Epithelial cell of alveolus of lung (primary cell): ENCODE measurements at places on chromosomes 4 and X. TPM values are rescaled to one million over a fixed set of nuclear protein-coding genes. Genes with fewer than 3 reads are reported as not detected.

NKX1-1 gene
- total RNA-seq: not detected in 2 replicates

HELT gene
- total RNA-seq: not detected in 2 replicates

GPR143 gene
- total RNA-seq: 3.6 TPM in 1 of 2 replicates, not detected in the other

SPATA18 gene
- total RNA-seq: 5.9 and 6.9 TPM in 2 replicates

PRR32 gene
- not detected in 2 replicates for total RNA-seq

L1CAM gene
- total RNA-seq: 0.56 and 1.8 TPM in 2 replicates

FAM47A gene
- not detected in 2 replicates for total RNA-seq

CXCL3 gene
- total RNA-seq: 6.5 and 66.3 TPM in 2 replicates

PLS3 gene
- 64.3 and 129 TPM in 2 replicates for total RNA-seq

ALAS2 gene
- total RNA-seq: not detected in 2 replicates

SULT1B1 gene
- 0.52 and 1.0 TPM in 2 replicates for total RNA-seq

AMBN gene
- total RNA-seq: not detected in 2 replicates

SMR3B gene
- not detected in 2 replicates for total RNA-seq

POLN gene
- total RNA-seq: 0.65 and 0.96 TPM in 2 replicates

MEPE gene
- total RNA-seq: not detected in 2 replicates

LDOC1 gene
- 13.3 and 16.7 TPM in 2 replicates for total RNA-seq

SOX3 gene
- total RNA-seq: not detected in 2 replicates

DMP1 gene
- total RNA-seq: not detected in 2 replicates

ZNF674 gene
- 1.8 and 3.0 TPM in 2 replicates for total RNA-seq

TMEM144 gene
- total RNA-seq: 1.0 and 2.3 TPM in 2 replicates

PDZD11 gene
- 45.1 and 67.9 TPM in 2 replicates for total RNA-seq

ETNPPL gene
- not detected in 2 replicates for total RNA-seq

AADAT gene
- total RNA-seq: 7.5 TPM in 2 replicates

TBC1D8B gene
- total RNA-seq: 9.3 and 10.0 TPM in 2 replicates

ZNF182 gene
- 1.6 and 4.8 TPM in 2 replicates for total RNA-seq

EFHC2 gene
- 1.2 and 2.9 TPM in 2 replicates for total RNA-seq

APOO gene
- 7.9 and 15.5 TPM in 2 replicates for total RNA-seq

MID1 gene
- 5.7 and 9.2 TPM in 2 replicates for total RNA-seq
